Left lung (tissue), 14 donors: ENCODE measurements at places on chromosomes 7 and 10. TPM values are rescaled to one million over a fixed set of nuclear protein-coding genes. Genes with fewer than 3 reads are reported as not detected.

TNPO3 gene
- total RNA-seq = 38.7 TPM

CSTF2T gene
- total RNA-seq = 19.8 TPM

GPER1 gene
- total RNA-seq = 8.1 TPM

PRRT4 gene
- total RNA-seq = 0.85 TPM

HOXA7 gene
- total RNA-seq = 2.2 TPM

ABCC2 gene
- total RNA-seq = 1.8 TPM

GPR26 gene
- not detected for total RNA-seq

FEZF1 gene
- total RNA-seq = not detected

DNA sequence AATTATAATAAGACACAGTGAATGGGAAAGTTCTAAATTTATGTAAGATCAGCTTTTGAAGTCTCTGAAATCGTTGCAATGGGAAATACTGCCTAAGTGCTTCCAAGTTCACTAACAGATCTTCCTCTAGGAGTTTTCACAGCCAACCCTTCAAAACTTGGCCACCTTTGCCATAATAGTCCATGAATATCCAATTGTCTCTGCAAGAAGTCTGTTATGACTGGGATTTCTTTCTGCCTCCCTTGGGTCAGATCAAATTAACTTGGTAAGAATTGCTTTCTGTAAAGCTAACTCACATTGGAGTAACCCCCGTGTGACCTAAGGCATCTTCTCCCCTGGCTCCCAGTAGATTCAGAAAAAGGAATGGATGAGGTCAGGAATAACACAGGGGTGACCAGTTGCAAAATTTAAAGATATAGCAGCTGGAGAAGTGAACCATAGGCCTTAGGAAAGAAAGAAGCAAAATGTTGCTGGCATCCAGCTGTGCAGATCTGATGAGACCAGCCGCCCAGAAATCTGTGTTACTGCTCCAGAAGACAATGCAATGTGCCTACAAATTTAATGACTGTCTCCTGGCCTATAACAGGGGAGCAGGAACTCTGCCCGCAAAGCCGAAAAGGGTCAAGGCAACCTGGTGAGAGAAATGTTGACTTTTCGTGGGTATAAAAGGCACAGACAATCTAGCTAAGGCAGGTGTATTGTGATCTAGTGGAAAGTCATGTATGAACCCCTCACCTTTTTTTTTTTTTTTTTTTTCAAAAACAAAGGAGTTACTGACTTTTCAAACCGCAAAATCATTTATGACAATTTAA is 7.5 kb upstream of the OPTN start:
- DNase-seq = no peak

- DNase-seq = peak; percentile 81
Observed at GRCh38 chr10:89391907-89392756, at the start of gene IFIT1. TSS of gene IFIT1 (plus strand) at chr10:89392623. CDS start at chr10:89392713, 90 bp downstream.

- no peak for DNase-seq
Observed at GRCh38 chr7:95508780-95509179, 23.0 kb downstream of the ASB4 start.

DNA sequence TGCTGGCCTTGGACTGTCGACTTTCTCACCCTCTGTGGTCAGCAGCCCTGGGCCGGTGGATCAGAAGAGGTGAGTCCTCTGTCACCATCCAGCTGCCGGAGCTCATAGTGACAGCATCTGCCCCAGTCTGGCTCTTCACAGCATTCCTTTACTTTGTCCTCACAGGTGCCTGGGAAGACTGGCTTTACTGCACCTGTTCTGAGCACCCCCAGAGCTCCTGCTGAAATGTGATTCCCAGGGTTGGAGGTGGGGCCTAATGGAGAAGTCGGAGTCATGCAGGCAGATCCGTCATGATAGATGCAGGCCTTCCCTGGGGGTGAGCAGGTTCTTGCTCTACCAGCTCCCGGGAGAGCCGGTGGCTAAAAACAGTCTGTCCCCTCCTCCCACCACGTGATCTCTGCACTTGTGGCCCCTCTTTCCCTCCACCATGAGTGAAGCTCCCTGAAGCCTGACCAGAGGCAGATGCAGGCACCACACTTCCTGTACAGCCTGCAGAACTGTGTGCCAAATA is 171.5 kb downstream of the ZMYND11 start:
- DNase-seq = no peak

DNA sequence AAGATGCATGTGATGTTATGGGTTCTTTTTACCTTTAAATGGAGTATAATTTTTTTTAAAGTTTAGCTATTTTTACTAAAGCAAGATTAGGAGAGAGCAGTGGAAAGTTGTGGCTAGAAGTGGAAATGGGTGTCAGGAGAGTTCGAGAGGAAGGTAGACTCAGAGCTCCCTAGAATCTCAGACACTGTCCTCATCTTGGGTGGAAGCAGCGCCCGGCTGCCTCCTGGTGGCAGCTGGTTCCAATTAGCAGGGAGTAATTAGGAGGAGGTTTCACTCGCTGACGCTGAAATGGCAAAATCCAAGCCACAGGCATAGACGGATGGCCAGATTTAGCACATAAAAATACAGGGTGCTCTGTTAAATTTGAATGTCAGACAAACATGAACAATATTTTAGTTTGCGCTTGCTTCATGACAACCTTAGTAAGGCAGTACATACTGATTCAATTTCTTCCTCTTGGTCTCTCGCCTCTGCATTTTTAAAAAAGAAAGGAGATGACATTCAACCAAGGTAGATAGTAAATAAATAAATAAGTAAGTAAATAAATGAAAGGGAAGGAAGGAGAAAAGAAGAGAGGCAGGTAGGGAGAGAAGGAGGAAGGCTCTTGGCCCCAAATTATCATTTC is 58.5 kb downstream of the LGI1 start:
- peak; percentile 46 for DNase-seq

DNA sequence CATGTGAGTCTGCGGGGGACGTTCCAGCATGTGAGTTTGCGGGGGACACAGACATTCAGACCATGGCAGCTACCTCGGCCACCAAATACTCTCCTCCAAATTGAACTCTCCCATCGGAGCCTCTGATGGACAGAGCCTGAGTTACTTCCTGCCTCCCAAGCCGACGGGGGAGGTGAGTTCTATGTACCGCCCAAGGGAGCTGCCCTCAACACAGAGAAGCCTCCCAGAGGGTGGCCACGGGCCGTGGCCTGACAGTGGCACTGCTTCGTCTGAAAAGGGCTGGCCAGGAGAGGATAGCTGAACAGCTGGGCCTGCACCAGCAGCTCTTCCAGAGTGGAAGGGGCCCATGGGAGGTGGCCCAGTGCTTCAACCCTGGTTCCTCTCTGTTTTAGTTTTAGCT is 274.5 kb upstream of the PPP2R2D start:
- no peak for DNase-seq

DNA sequence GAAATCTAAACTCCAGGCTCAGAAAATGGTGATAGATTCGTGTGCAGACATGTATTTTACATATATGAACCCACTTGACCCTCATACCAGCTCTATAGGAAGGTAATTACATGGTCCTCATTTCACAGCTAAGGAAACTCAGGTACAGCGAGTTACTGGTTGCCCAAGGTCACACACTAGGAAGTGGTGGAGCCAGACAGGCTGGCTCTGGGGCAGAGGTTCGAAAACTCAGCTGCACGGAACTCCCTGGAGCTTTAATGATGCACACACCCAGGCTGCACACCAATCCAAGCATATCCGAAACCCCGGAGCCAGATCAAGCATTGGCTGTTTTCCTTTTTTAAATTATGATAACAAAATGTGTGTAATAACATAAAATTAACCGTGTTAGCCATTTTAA is 172.4 kb downstream of the COBL start:
- DNase-seq = no peak

DNA sequence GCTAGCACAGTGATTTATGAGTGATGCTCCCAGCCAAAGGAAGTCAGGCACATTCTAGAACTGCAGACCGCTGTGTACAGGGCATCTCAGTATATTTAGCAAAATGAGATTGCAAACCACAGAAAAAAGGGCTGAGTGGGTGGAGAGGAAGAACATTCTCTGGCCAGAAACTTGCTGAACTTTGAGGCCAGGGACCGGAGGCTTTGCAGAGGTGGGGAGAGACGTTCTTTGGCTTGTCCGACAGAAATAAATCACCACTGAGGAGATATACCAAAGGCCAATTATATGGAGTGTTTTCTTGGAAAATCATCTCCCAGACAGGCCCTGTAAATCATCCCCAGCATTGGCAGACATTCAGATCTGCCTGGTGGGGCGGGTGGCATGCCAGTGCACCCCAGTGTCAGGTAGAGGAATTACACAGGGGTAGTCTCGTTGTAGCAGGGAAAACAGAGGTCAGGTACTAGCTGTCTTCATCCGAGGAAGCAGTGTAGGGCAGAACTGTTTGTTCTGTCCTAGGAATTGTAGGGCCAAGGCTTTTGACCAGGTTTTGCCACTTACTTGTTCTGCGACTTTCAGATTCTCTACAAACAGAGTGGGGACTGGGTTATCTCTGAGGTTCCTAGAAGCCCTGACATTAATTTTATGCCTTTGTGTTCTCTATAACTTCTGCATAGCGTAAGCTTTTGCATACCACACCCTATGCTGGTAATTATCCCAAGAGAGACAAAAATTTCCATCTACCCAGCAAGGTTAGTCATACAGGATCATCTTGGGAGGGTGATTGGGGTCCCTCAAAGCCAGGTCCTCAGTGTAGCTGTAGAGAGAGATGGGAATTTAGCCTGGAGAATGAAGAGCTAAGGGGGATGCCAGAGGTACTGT is 655.6 kb downstream of the LRMDA start:
- DNase-seq = no peak

- no peak for DNase-seq
Observed at GRCh38 chr7:39674406-39674805, 51.0 kb downstream of the RALA start.

GRCh38 chr7:40194745-40195144 is 59.9 kb downstream of the SUGCT start:
- no peak for DNase-seq

- no peak for DNase-seq
Observed at GRCh38 chr10:129568583-129569344, 101.7 kb downstream of the MGMT start.

GRCh38 chr7:66150471-66150870 is 35.8 kb downstream of the CRCP start:
- DNase-seq = no peak
